Hematopoietic multipotent progenitor cell (in vitro differentiated cells): ENCODE measurements at places on chromosomes 1 and 21. TPM values are rescaled to one million over a fixed set of nuclear protein-coding genes. Genes with fewer than 3 reads are reported as not detected.

FCRL2 gene
- under 0.01 TPM for total RNA-seq

SPRR3 gene
- total RNA-seq, result not detected

GPR37L1 gene
- under 0.01 TPM for total RNA-seq

RRP1 gene
- 16.2 TPM for total RNA-seq

GRCh38 chr1:41418857-41419583, 57.8 kb downstream of the FOXO6 start:
- DNase-seq, result no peak

DNA sequence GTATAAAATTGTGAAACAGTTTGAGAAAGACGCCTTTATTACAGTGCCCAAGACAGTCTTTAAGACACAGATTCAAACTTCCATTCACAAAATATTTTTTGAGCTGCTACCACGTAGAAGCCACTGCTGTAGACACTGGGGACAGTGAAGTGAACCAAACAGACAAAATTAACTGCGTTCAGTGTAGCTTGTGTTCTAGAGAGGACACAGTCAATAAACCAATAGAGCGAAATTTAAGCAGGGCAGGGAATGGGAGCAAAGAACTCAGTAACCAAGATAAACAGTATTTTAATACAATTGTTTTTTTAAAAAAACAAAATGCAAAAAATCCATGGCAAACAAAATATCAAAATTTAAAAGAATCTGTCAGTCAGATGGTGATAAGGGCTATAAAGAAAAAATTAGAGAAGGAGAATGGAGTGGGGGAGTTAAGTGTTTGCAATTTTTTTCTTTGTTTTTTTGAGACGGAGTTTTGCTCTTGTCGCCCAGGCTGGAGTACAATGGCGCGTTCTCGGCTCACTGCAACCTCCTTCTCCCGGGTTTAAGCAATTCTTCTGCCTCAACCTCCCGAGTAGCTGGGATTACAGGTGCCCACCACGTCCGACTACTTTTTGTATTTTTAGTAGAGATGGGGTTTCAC, 719 bp upstream of the PARS2 start:
- DNase-seq, result no peak

OLIG2 gene
- under 0.01 TPM for total RNA-seq

GRCh38 chr1:16276302-16277030, 39.5 kb upstream of the CPLANE2 start:
- DNase-seq, result no peak

KIAA1614 gene
- total RNA-seq, result 0.81 TPM

HTR1D gene
- total RNA-seq, result not detected

- DNase-seq, result no peak
These were observed 1.2 kb downstream of the CBR1 start for GRCh38 chr21:36070999-36071398.

- DNase-seq, result no peak
These were observed 29.6 kb downstream of the ACOT11 start for GRCh38 chr1:54577612-54578011.

- no peak for DNase-seq
These were observed 10.2 kb downstream of the IL24 start for GRCh38 chr1:206907304-206907991.

C1orf198 gene
- total RNA-seq, result 7.3 TPM

DNA sequence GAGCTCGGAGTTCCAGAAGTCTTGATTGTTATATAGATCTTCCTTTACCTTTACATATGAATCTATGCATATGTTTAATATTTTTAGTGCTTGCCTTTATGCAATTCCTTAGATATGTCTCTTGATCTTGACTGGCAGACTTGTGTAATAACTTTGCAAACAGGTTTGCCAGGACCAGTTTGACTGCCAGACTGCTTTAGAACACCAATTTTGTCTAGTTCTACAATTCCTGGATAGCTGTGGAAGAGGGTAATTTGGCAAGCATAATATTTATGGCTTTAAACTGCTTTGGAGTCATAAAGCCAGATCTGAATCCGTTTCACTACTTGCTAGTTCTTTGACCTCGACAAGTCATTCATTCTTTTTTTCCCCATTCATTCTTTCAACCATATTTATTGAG, 250.0 kb downstream of the FAF1 start:
- no peak for DNase-seq

GRCh38 chr1:176691251-176692228, 228.6 kb downstream of the PAPPA2 start:
- DNase-seq, result peak; percentile 18

TMEM54 gene
- under 0.01 TPM for total RNA-seq

GRCh38 chr1:230232371-230232771, 165.3 kb downstream of the GALNT2 start:
- no peak for DNase-seq

ZNF697 gene
- total RNA-seq, result 2.2 TPM

INTS3 gene
- total RNA-seq, result 57.4 TPM

SAMD11 gene
- 0.54 TPM for total RNA-seq

RIPPLY3 gene
- under 0.01 TPM for total RNA-seq

- DNase-seq, result no peak
These were observed 28.7 kb downstream of the LYST start for GRCh38 chr1:235838021-235838420.

- no peak for DNase-seq
These were observed 20.3 kb upstream of the BMP8B start for GRCh38 chr1:39808784-39809517.

MYCL gene
- total RNA-seq, result 0.27 TPM

DNA sequence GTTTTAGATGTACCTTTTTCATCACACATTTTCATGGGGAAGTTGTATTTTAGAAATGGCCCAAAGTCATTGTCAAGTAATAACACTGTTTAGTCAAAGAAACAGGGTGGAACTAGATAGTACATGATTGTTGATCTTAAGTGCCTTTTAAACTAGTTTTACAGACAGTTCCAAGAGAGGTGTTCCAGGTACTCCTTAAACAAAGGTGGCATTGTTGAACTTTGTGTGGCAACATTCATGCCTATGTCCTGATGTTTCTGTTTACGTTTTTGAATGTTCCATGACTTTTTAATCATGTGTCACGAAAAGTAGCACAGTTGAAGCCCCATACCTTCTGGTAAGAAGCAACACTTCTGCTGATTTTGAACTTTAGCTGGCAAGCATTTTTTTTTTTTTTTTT, 9.1 kb upstream of the SH3D21 start:
- no peak for DNase-seq

GRCh38 chr1:32878183-32878582, 7.5 kb upstream of the FNDC5 start:
- DNase-seq, result no peak

- DNase-seq, result no peak
These were observed at the start of gene ACTRT2 for GRCh38 chr1:3021233-3021671. Gene ACTRT2, plus strand, starts transcription at chr1:3021467. Its CDS starts 220 bp downstream, at chr1:3021687.

GRCh38 chr1:66729523-66729922, 22.7 kb upstream of the DYNLT5 start:
- no peak for DNase-seq

GRCh38 chr1:243268751-243269460, 13.1 kb downstream of the SDCCAG8 start:
- DNase-seq, result no peak

DNA sequence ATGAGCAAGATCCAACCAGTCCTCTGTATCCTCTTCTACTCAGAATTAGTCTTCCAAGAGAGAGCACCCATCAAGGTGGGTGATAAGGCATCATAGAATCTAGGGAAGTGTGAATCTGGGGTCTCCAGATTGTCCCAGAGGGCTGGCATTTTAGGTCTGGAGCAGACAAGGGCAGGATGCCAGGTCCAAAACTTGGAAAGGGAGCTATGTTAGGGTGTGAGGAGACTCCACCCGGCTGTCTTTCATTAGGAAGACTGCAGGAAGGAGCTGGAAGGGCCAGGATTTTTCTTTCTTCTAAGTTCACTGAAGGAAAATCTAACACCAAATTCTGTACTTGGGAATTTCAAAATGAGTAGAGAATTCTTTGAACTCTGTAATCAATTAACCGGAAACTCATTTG, 86.1 kb upstream of the BMP8A start:
- no peak for DNase-seq

- no peak for DNase-seq
These were observed 83.8 kb downstream of the CAPZB start for GRCh38 chr1:19401535-19401889.

DNA sequence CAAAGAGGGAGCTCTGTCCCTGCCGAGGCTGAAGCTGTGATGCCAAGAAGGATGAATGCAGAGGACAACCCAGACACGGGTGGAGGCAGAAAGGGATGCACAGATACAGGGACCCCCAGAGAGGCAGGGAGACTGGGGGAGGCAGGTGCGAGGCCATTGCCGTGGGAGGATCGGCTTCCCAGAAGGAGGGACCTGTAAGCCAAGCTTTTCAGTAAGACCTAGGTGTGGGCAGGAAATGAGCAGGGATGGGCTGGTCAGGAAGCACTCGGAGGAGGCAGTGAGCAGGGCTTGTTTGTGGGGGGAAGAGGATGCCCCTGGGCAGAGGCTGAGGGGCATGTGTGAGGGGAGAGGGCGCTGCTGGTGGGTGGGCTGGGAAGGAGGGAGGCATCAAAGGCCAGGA, 67.7 kb upstream of the WNT4 start:
- DNase-seq, result no peak

GRCh38 chr1:219189021-219189824, 15.5 kb downstream of the LYPLAL1 start:
- no peak for DNase-seq

DNA sequence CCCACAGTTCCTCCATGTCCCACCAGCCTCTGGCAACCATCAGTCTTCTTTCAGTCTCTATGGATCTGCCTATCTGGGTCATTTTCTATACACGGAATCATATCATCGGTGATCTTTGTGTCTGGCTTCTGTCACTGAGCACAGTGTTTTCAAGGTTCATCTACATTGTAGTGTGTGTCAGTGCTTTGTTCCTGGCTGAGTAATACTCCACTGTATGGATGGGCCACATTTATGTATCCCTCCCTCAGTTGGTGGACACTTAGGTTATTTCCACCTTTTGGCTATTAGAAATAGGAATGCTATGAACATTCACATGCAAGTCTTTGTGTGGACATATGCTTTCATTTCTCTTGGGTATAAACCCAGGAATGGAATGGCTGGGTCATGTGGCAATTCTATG, 46.6 kb downstream of the RIPK4 start:
- DNase-seq, result no peak

GRCh38 chr1:98766255-98766654, 104.7 kb downstream of the SNX7 start:
- no peak for DNase-seq

DNA sequence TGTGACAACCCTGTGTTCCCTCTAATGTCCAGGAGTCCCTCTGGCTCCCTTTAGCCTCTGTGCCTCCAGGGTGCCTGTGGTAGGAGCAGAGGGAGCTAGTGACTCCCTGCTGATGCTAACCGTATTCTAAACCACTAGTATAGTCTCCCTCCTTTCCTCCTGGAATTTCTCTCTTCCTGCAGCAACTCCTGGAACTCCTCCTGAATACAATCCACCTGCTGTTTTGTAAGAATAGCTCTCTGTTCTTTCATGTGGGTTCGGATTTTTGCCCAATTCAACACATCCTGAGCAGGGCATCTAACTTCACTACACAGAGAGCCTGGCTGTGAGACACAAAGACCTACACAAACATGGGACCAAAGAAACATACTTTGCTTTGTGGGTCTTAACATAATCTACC, 107.9 kb downstream of the RUNX1 start:
- no peak for DNase-seq

SPRR2A gene
- not detected for total RNA-seq

- no peak for DNase-seq
These were observed 5.1 kb upstream of the ARNT start for GRCh38 chr1:150881331-150882070.

DNA sequence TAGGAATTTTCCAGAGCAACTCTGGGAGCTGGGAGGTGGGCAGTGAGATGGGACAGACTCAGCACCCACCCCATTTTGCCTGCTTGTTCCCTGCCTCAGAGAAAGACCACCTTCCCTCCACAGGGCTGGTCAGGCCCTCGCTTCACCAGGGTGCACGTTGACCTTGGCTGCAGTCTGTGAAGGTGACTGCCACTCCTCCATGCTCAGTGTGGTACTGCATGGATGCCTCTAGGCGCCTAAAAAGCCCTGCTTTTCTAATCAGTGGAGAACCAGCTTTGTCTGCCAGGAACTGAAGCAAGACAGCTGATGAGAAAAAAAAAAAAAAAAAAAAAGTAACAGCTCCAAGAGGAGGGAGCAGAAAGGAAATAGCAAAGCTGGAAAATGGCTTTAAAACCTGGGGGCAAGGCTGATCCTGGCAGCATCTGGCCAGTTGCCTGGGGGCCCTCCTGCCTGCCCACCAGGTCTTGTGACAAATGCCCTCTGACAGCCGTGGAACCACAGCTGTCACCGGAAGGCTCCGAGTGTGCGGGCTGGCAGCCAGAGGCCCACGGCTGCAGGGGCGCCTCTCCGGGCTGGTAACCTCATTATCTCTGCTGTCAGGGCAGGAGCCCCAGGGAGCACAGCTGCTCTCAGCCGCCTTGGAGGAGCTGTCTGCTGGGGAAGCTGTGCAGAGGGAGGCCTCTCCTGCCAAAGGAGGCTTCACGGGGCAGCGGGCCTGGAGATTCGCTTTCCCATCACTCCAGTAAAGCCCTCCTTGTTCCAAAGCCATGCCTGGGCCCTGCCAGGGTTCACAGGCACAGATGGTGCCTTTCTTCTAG, 13.7 kb downstream of the KIAA1614 start:
- DNase-seq, result peak; percentile 88

MIB2 gene
- 56.8 TPM for total RNA-seq

- DNase-seq, result no peak
These were observed 25.0 kb upstream of the NLRP3 start for GRCh38 chr1:247390996-247391395.

RNF223 gene
- total RNA-seq, result not detected

- no peak for DNase-seq
These were observed 347.2 kb downstream of the NPHP4 start for GRCh38 chr1:5645135-5645399.

AHDC1 gene
- total RNA-seq, result 20.5 TPM

- DNase-seq, result no peak
These were observed 248.8 kb upstream of the PBX1 start for GRCh38 chr1:164310166-164310565.

GRCh38 chr1:3311711-3312110, 142.8 kb upstream of the ARHGEF16 start:
- no peak for DNase-seq

NBPF4 gene
- total RNA-seq, result 0.27 TPM

SCNM1 gene
- total RNA-seq, result 21.5 TPM

KDM1A gene
- total RNA-seq, result 111 TPM

DNA sequence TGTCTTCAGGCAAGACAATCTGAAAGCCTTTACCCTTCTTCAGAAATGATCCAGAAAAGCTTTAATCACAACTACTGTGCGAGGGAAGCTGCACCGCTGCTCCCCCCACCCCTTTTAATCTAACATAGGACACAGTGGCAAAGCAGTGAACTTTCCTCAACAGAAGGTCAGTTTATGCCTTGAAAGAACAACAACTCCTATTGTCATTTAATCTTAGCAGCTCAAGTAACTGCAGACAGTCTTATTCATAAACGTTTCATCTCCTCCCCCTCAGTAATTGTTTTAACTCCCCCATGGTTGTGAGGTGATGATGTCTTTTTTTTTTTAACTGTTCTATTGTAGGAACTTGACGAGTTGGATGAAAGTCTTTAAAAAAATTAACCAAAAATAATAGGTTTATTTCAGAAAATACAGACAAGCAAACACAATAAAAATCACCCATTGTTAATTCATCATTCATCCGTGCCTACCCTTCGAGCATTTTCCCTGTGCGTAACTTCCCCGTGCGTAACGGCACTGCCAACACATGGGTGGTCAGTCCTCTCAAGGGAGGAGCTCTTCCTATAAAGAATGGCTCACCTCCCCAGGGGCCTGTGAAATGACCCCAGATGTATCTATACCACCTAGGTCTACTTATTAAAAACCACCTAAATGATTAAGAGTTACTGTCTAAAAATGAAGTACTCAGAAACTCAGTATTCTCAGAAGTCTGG, 3.3 kb upstream of the ADAR start:
- DNase-seq, result no peak

TSPAN2 gene
- total RNA-seq, result 71.4 TPM

GRCh38 chr1:77039739-77040138, 172.5 kb downstream of the ST6GALNAC5 start:
- DNase-seq, result no peak
